ENCODE measurements at places on chromosomes 3 and 15.

GRCh38 chr3:140170612-140171011 lies 235.6 kb downstream of the CLSTN2 start:
- peak; percentile 24 for DNase-seq

- no peak for DNase-seq
Observed at GRCh38 chr3:108201258-108201657, 21.0 kb downstream of the IFT57 start.

DNA sequence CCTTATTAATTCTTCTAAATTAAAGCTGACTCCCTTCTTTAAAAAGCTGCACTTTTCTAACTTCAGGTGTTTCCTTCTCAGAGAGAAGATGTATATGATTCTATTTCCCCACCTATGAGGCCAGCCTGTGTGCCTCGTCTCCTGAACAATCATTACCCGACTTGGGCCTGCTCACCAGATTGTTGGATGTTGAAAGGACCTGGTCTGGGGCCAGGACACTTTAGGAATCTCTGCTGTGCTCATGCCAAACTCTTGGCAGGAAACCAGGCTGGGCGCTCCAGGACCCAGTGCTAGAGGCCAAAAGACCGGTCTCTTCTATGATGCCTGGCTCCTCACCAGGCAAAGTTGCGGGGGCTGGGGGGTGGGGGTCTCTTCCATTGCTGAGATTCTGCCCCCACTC lies 16.9 kb upstream of the LRRC31 start:
- no peak for DNase-seq

DNA sequence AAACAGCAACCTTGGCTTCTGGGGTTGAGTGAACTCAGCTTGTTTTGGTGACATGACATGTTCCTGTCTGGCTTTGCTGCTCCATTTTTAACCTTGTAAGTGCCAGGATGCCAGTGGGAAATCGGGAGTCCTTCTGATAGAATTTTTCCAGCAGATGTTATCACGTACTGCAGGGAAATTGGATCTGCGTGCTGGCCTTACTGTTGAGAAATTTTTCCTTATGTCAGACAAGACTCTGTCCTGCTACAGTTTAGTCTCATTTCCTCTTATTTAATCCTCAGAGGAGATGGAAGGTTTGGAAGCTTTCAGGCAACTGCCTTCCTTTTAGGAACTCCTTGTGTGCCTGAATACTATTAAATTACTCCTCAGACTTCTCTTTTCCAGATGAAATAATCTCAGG lies 80.6 kb downstream of the PGPEP1L start:
- no peak for DNase-seq

DNA sequence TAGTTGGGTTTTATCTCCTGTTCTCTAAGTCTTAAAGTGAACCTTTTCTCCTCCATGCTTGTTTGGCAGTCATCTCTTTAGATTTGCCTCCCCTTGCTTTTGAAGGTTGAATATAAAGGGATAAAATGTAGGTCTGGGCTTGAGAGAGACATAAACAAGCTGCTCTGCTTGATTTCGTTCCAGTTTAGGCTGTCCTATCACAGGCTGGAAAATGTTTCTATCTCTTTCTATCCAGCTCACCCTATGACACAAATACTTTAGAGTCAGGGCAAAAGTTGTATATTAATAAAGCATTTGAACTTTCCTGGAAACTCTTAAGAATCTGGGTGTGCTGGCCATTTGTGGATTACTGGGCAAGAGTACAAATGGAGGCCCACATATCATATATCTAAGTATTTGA lies 29.5 kb upstream of the ZBBX start:
- no peak for DNase-seq

DNA sequence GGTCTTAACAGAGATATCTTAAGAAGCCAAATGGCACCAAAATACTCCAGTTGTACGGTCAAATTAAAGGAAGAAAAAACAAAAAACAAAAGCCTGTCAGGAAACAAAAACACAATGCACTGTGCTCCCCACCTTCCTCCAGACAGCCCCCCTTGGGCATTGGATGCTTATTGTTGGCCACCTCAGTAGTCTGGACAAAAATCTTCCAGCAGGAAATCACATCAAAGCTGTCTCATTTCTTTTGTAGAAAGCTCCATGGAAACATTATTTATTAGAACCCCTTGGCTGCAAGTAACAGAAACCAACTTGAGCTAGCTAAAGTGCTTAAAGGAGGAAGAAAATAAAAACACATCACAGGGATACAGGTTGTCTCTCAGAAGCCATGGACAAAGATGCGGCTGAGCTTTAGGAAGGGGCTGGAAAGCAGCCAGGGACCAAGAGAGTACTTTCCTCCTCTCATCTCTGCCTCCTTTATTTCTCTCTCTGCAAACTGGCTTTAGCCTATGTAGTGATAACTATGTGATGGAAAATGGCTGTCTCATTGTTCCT lies 651.5 kb upstream of the ADAMTS9 start:
- DNase-seq, result no peak

DNA sequence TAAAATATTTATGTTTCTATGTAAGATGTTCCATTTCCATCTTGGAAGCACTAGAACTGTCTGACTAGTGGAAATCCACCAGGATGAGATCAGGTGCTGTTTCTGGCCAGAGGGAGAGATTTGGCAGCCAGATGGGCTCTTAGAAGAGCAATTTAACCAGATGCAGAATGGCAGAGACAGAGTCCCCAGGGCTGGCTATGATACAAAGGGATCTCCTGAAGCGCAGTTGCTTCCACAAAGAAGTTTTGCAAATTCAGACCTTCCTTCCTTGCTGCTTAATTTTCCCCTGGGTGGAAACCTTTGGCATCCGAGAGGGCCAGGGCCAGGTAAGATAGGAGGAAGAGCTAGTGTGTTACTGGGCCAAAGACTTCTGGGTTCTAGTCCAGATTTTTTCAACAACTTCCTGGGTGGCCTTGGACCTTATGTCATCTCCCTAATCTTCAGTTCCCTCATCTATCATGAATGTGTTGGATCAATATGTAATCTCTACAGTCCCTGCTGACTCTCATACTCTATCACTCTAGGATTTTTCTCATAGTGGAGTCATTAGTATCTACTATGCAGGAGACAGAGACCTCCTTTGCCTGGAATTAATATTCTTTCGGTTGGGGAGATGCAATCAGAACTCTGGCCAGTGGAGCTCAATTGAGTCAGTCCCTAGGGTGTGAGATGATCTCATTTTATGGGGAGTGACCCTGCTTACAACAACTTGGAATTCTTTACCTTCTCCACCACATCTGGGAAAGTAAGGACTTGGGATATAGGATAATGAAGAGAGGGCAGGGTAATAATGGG lies 41.1 kb upstream of the NDUFB4 start:
- no peak for DNase-seq

GRCh38 chr3:126313166-126313565 lies 44.0 kb downstream of the KLF15 start:
- DNase-seq, result no peak

GRCh38 chr15:85474700-85475316 lies 94.4 kb downstream of the AKAP13 start:
- DNase-seq, result no peak

DNA sequence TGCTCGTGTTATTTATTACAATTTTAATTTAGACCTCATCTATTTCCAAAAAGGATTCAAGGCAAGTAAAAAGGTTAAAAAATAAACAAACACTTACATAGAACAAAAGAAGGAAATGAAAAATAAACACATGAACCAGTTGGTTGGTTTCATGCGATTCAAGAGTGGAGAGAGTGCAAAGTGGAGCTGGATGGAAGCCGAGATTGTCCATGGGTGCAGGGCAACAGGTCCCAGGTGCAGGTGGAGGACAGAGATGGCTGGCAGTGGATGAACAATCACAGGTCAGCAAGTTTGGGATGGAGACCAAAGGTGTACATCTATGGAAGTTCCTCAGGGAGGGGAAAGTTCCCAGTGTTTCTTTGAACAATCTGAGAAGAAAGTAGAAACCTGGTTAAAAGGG lies 11.6 kb upstream of the SEMA5B start:
- DNase-seq, result no peak
